ENCODE measurements at places on chromosomes 2 and 18. TPM values are rescaled to one million over a fixed set of nuclear protein-coding genes. Genes with fewer than 3 reads are reported as not detected.

GRCh38 chr2:147500229-147500628, 344.6 kb upstream of the ACVR2A start:
- no peak overlapping the region for H3K27ac ChIP-seq
- H3K36me3 ChIP-seq: no peaks in the 10 kb centered on the region
- H3K4me1 ChIP-seq: no peaks in the 10 kb centered on the region
- H3K4me3 ChIP-seq: no peak overlapping the region
- H3K27me3 ChIP-seq: no peaks in the 10 kb centered on the region

DNA sequence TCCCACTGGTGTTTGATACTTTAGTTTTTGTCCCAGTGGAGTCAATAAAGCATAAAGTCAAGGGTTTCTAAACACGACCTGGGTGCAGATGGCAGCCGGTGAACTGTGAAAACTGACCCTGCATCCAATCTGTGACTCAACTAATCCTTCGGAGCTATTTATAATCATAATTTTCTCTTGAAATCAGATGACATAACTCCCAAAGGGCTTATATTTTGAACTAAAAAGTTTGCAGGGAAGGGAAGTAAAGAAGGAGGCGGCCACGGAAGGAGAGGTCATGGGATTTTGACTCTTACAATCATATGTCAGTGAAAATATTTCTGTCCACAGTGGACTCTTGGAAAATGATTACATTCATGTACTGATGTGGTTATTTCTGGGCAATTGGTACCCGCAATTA, 178.5 kb downstream of the PDE1A start:
- H3K4me1 ChIP-seq: no peaks in the 10 kb centered on the region
- no peak overlapping the region for H3K27ac ChIP-seq
- no peak for DNase-seq
- no peak overlapping the region for H3K4me3 ChIP-seq
- H3K27me3 ChIP-seq: no peaks in the 10 kb centered on the region

DNA sequence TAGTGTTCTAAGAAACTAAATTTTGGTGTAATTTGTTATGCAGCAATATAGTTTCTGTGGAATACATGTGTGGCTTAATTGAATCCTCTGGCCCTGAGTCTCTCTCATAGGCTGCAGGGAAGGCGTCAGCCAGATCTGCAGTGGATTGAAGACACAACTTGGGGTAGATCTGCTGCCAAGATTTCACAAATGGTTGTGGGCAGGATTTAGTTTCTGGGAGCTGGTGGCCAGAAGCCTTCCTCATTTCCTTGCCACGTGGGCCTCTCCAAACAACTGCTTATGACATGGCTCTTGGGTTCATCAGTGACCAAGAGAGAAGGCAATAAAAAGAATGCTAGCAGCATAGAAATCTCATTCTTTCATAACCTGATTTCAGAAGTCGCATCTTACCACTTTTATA, 28.2 kb downstream of the CCDC102B start:
- no peak overlapping the region for H3K27ac ChIP-seq
- no peaks in the 10 kb centered on the region for H3K27me3 ChIP-seq
- H3K4me1 ChIP-seq: no peaks in the 10 kb centered on the region
- no peak overlapping the region for H3K4me3 ChIP-seq
- DNase-seq: no peak

- H3K4me3 ChIP-seq: no peak overlapping the region
- no peaks in the 10 kb centered on the region for H3K4me1 ChIP-seq
- no peaks in the 10 kb centered on the region for H3K27me3 ChIP-seq
- no peak for DNase-seq
- no peaks in the 10 kb centered on the region for H3K36me3 ChIP-seq
Measured at GRCh38 chr2:205177546-205177945, 504.8 kb upstream of the NRP2 start.

RNF144A gene
- 8.9 TPM for total RNA-seq

All from thymus (tissue), 14 donors.